Hypothalamus (tissue), 51 donors: ENCODE measurements at places on chromosomes 3 and 15.

DNA sequence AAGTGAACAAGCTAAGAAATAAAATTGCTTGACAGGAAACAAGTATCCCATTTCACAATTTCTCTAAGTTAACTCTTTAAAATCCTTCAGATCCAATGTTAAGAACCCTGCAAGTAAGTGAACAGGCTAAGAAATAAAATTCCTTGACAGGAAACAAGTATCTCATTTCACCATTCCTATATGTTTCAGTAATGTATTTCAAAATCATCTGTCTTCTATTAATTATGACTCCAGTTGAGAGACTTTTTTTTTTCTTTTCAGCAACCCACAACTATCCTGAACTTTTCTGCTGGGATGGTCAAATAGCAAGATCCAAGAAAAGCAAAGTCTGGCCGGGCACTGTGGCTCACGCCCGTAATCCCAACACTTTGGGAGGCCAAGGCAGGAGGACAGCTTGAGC, 2.4 kb upstream of the SLC12A6 start:
- DNase-seq: no peak

GRCh38 chr3:135020181-135020580, 225.1 kb downstream of the EPHB1 start:
- DNase-seq: no peak

DNA sequence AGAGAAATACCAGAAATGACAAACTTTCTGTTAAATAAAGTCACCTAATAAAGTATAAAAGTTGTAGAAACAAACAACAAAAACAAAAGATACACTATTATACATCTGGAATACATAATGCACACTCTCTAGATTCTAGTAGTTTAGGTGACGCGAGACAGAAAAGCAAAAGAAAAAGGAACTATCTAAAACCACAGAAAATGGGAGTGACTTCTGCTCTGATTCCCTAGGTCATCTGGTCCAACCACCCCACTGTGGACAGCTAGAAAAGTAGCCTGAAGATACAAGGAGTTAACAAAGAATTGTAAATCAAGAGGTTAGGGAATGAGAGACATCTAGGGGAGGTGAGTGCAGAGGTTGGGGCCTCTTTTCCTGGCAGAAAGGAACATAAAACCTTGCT, 39.1 kb downstream of the DHX36 start:
- no peak for DNase-seq

DNA sequence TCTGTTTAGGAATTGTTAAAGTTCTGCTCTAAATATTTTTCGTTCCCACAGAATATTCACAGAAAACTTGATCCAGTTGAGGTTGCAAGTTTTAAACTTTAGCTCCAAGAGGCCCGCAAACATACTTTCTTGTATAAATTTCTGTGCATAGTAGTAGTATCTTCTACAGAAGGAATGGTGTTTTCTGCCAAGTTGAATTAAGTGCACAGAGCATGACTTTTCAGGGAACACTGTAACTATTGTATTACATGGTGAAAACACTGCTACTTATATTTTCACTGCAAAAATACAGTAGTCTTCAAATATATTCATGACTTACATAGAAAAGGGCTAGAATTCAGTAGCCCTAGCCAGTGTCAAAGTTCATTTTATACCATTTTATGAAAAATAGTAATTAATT, 67.0 kb downstream of the SUCNR1 start:
- no peak for DNase-seq

DNA sequence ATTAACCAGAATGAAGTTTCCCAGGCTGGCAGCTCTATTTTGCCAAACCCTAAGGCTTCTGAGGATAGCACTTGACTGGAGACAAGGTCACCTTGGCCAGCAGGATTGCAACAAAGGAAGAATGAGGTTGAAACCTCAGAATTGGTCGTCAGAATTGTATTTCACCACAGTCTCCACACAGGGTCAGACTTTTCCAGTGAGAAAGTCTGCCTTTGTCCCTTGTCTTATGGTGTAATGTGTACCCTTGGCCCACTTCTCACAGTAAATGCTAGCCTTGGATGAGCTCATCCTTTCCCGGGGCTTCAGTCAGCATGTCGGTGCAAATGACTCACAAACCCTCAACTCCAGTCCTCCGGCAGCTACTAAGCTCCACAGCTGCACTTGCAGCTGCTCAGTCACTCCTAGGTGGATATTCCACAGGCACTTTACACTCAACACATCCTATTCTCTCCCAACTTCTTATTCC, 19.7 kb downstream of the SSR3 start:
- DNase-seq: peak; percentile 46

- DNase-seq: no peak
Observed at GRCh38 chr3:62183087-62183486, 190.3 kb downstream of the FEZF2 start.

GRCh38 chr3:187020376-187020775, 90.0 kb downstream of the ST6GAL1 start:
- no peak for DNase-seq

- DNase-seq: no peak
Observed at GRCh38 chr3:65532215-65532614, 506.5 kb downstream of the MAGI1 start.

- DNase-seq: peak; percentile 29
Observed at GRCh38 chr3:52108302-52109232, 45.7 kb downstream of the POC1A start.

DNA sequence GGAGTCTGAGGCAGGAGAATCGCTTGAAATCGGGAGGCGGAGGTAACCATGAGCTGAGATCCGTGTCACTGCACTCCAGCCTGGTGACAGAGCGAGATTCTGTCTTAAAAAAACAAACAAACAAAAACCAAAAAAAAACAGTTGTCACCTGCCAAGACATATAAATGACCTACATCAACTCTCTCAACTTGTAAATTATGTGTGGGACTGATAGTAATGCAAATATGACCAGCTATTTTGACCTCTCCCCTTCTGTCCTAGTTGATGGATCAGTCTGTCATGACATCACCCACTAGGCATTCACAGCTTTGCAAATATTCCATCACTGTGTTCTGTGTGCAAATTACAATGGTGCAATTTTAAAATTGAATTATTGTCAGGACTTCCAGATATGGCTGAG, 175.4 kb downstream of the EBLN2 start:
- no peak for DNase-seq

GRCh38 chr3:172885704-172886103, 135.2 kb downstream of the ECT2 start:
- DNase-seq: no peak

GRCh38 chr3:194206320-194206719, 70.4 kb downstream of the HES1 start:
- DNase-seq: no peak

DNA sequence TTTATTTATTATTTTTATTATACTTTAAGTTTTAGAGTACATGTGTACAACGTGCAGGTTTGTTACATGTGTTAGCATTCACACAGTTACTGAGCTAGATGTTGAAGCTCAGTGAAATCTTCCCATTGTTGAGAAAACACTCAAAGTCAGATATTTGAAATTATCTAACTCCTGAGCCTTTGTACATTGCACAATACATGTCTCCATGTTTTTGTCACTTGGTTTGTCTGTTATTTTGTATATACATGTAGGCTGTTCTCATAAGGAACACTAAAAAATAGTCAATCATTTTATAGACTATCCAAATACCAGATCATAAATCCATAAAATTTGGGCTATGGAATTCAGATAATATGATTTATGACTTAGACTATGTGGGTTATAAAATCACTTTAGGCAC, 1126.5 kb downstream of the NSUN3 start:
- no peak for DNase-seq

DNA sequence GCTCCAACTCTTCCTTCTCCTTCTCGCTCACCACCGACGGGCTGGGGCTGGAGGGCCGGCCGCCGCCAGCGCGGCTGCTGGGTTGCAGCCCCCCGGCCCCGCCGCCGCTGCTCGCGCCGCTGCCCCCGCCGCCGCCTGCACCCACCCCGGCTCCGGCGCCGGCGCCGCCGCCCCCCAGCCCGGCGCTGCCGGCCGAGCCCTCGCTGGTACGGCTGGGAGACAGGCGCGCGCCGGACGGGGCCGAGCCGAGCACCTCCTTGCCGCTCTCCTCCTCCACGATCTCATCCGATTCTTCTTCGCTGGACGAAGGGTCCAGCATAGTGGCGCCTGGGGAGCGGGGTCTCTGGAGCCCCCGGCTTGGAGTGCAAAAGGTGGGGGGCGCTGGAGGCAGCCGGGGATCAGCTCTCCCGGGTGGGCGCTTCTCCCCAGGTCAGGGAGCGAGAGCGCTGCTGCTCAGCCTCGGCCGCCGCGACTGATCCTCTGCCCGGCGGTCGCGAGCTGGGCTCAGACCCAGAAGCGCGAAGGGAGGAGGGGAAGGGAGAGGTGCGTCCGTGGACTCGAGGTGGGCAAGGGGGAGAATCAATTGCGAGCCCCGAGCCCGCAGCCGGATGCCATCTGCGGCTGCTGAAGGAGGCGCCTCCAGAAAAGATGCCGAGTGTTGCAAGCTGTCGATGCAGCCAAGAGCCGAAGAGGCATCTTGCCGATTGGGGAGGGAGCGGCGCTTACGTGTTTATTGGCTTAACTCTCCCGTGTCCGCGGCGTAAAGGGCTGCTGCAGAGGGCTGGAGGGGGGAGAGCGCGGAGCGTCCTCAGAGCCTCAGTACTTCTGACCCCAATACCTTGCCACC, at the start of gene CADPS:
CADPS (minus strand) TSS at position 706 of the 847 bp plus-strand sequence; CDS start at position 319, 387 bp downstream.
- no peak for DNase-seq

DNA sequence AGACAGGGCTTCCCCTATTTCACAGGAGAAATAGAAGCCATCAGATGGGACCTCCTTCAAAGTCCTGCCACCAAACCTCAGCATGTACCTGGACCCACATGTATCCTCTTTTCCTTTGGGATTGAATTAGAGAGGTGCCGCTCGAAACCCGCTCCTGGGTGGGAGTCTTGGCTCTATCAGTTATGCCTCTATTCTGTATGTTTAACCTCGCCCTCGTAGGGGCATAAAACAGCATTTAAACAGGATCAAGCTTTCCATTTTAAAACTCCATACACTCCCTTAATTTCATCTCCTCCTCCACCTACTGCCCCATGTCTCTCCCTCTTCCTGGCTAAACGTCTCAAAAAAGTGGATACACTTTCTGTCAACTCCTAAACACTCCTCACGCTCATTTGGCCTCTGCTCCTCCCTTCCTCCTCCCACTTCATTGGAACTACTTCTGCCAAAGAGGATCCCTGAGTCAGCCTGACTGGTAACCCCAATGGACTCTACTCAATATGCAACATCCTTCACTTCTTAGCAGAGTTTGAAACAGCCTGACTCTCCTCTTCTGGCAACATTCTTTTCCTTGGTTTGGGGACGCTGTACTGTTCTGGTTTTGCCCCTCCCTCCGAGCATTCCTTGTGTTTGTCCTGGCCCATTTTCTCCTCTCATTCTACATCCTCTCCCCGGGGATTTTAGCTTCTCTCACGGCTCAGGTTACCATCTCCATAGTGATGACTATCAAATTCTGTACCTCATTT, 23.0 kb upstream of the MUC20 start:
- DNase-seq: no peak

GRCh38 chr3:49134471-49135265, 1.8 kb upstream of the LAMB2 start:
- no peak for DNase-seq

DNA sequence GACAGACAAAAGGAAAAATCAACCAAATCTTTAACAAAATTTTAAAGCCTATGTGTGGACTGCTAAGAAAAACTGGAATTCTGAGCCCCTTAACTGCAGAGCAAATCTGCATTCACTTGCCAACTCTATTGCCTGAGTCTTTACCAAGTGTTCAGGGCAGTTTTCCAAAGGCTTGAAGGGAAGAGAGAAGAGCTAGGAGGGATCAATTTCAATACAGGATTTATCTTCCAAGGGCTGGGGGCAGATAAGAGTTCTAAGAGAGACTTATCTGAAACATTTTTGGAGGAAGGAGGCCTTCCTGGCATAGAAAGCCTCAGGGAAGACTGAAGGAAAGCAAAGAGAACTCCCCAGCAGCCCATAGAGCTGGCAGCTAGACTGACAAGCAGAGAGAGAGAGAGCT, 31.4 kb upstream of the LSAMP start:
- no peak for DNase-seq

DNA sequence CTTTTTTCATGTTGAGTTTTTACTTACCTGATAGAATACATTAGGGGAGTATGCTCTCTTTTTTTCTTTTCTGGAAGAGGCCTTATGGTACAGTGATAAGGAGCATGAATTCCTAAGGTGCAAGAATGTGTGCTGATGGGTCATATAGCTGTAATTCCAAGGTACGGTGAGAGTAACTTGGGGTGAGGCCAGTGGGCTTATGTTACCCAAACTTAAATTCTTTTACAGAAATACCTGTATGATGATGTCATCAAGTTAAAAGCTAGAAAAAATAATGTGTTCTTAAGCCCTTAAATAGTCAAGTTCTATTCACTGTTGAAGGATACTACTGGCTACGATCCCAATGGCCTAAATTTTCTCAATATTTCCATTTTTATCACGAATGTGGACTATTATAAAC, 111.2 kb downstream of the GMPS start:
- DNase-seq: no peak

DNA sequence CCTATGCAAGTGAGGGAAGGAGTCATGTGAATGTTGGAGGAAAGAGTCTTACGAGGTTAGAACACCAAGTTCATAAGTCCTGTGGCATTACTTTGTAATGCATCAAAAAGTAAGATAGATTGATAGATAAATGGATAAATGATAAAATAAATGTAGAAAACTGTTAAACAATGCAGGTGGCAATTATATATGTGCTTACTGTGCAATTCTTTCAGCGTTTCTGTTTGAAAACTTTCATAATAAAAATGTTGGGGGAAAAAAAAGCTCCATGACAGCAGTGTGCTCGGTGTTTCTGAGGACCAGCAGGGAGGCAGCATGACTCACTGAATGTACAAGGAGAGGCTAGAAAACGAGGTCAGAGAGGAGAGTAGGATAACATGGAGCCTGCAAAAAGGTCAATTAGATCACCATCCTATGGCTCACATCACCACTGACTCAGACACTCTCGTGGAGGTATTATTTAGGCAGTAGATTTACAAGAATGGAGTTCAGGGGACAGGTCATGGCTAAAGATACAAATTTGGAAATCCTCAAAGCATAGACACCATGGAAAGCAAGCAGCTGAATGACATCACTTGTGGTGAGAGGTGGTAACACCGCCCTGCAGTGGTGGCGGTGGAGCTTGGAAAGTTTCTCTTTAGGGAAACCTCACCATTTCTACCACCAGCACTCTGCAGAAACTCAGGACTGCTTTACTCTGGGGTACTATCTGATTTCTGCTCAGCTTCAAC, 219.8 kb downstream of the CTNNB1 start:
- DNase-seq: no peak

GRCh38 chr3:63228087-63228486, 50.0 kb upstream of the SYNPR start:
- DNase-seq: no peak

- no peak for DNase-seq
Observed at GRCh38 chr15:69980341-69981059, 117.2 kb downstream of the TLE3 start.

DNA sequence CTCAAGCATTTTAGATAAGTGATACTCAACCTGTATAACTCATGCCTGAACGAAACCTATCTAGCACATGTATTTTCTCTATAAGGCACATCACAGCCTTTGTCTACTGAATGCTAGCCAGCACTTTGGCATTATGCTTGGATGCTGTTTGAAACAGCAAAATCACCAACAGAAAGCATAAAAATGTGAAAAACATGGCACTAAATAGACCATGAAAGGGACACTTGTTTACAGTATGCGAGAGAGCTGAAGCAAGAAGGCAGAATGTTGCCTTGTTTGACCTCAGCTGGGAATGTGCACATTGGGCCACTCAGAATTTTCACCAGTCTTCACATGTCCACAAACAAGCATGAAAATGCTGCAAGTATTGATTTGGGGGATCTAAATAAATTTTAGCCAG, 59.5 kb downstream of the MINDY2 start:
- DNase-seq: no peak

- no peak for DNase-seq
Observed at GRCh38 chr15:72207558-72208085, 10.0 kb upstream of the GRAMD2A start.
